AG08395 (cell line): ENCODE measurements at places on chromosomes 6 and 20.

GRCh38 chr20:47782076-47782475 is 3.2 kb downstream of the SULF2 start:
- DNase-seq, result no peak

- DNase-seq, result no peak
Observed at GRCh38 chr6:158722176-158722729, 72.4 kb downstream of the SYTL3 start.

DNA sequence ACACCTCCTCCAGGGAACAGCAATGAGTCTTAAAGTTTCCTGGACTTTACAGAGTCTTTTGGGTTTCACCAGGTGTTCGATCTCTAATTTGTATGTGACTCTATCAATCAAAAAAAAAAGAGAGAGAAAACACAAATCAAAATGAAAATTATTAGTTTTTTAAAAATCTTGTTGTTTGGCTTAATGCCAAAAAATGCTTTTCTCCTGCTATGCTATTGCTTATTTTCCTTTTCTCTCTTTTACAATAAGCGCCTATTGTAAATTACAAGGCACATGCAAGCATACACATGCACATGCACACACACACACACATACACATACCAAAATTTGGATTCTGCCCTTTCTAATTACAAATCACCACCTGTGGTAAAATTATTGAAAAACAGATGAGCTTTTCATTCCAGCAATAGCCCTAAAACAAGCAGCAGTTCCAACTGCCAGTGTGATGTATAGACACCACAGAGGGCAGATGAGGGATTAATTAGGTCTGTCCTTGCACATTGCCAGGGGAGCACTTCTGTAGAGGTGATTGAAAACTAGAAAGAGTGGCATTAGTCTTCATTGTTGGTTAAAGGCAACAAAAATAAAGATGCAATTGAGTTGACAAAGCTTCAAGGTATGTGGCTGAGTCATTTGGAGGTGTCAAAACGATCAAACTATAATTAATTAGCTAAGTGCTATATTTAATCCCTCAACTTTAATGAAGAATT is 631.7 kb downstream of the TFAP2B start:
- no peak for DNase-seq

DNA sequence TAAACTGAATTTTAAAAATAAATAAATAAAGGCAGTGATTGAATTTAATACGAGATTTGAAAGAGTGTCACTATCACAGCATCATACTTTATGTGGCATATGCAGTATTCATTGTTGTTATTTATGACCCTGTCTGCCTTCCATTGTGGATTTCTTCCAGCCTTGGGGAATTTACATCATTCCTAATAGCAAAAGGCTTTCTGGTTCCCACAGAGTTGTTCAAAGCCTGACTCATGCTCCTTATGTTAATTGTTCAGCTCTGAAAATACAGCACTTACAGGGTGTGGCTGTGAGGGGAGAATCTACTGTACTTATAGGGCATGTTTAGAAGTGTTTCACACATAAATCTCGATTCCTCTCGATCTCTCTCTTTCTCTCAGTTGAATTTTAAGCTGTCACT is 54.4 kb downstream of the JAG1 start:
- DNase-seq, result peak; percentile 84

- no peak for DNase-seq
Observed at GRCh38 chr6:148969603-148970061, 222.8 kb downstream of the UST start.

DNA sequence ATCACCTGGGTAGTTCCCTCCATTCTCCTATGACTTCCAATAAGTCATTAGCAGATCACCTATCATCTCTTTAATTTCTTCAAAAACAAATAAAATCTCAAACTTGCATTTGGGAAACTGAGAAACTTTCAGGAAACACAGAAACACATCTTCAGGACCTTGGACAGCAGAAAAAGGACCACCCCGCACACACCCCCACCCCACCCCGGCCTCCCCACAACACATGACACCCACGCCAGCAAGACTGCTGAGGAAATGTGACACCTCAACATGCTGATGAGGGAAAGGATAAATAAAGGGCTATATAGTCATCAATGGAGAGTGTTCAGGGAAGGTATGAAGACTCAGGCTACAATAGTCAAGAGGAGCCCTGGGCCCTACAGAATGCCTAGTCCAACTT is 15.6 kb upstream of the TRIM39 start:
- no peak for DNase-seq

DNA sequence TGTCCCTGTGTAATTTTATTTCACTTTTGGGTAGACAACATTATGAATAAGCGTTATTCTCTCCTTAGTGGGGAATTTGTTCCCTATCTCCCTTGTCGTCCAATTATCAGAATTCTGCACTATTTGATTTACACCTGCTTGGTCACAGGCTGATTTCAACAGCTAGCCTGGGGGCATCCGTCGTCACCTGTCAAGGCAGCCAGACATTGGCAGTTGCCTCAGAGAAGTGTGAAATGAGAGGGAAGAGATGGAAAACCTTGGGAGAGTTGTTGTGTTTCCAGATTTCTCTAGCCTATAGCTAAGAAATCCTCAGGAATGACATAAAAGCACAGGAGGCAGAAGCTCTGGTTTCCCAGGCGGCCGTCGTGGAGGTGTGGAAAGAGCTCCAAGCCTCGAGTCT is 891 bp upstream of the GHRH start:
- DNase-seq, result no peak

- no peak for DNase-seq
Observed at GRCh38 chr20:5741089-5741488, 9.1 kb upstream of the SHLD1 start.

- DNase-seq, result peak; percentile 65
Observed at GRCh38 chr20:38685853-38686473, 38.3 kb upstream of the SLC32A1 start.

DNA sequence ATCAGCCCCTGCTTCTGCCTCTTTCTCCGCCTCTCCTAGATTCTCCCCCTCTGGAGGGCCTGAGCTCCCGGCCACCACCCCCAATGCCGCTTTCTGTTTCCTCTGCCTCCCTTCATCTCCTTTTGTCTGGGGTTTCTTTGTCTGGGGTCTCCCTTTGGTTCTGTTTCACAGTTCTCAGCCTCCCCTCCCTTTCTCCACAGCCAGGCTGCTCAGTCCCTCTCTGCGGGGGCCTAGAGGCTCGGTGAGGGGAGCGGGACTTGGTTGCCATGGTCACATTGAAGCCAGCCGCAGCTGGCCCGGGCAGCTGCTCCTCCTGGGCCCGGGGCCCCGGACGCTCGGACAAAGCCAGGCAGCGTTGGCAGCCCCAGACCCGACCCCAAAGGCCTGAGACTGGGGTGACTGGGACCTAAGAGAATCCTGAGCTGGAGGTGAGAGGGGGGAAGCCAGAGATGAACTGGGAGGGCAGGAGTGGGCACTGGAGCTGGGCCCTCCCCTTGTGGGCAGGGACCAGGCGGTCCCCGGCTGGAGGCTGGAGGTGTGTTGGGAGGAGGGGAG is 3.5 kb upstream of the DDR1 start:
- DNase-seq, result no peak

GRCh38 chr20:42159808-42160207 is 541.6 kb upstream of the CHD6 start:
- DNase-seq, result no peak

DNA sequence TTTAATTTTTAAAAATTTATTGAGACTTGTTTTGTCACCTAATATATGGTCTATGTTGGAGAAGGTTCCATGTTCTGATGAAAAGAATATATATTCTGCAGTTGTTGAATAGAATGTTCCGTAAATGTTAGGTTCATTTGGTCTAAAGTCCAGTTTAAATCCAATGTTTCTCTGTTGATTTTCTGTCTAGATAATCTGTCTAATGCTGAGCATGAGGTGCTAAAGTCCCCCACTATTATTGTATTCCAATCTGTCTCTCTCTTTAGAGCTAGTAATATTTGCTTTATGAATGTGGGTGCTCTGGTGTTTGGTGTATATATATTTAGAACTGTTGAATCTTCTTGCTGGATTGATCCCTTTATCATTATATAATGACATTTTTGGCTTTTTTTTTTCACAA is 15.5 kb downstream of the TRIM15 start:
- no peak for DNase-seq

GRCh38 chr6:105170059-105170458 is 9.8 kb downstream of the POPDC3 start:
- no peak for DNase-seq

GRCh38 chr20:41200446-41201202 is 63.3 kb downstream of the PLCG1 start:
- no peak for DNase-seq

- DNase-seq, result no peak
Observed at GRCh38 chr20:40090236-40090635, 598.8 kb downstream of the MAFB start.

DNA sequence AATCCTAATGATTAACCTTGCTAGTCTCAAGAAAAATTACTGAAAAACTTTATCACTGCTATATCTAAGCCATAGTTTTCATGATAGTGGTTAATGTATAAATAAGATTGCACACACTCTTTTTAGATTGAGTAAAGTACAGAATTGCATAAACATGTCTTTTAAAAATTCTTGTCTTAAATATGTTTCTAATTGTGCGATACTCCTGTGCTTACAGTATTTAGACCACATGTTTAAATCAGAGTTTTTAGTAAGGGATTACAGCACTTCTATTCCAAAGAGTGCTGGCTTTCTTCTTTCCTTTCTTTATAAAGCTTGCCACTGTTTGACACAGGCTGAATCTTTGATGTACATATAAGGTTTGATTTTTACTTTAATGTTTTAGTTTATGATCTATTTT is 36.8 kb upstream of the RGS17 start:
- peak; percentile 3 for DNase-seq

DNA sequence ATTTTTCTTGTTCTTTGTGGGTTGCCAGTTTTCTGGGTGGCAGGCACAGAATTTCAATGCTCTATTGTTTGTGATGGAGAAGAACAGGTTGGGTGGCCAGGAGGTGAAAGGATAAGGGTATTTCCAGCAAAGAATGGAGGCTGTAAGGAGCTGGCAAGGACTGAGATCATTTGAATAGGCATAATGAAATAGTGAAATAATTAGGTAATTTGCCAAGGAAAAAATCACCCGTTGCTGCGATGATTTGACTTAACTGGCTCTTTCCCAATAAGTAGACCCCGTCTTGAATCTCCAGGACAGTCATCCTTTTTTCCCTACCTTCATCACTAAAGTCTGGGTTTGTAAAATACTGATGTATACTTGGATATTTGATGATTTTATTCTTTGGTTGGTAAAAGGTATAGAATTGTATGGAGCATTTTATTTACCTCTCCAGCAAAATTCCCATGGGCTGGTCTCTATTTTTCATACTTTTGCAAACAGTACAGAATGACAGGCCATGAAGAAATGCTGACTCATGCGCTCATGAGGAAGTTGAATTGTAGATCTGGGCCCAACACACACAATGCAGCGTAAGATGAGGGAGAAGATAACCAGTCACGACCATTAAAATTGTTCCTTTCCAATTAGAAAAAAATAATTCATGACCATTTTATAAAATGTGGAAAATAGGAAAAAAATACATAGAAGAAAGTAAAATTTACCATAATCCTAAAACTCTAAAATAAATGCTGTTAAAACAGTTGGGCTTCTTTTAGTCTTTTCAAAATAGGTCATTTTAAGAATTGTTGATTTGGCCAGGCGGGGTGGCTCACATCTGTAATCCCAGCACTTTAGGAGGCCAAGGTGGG is 2.4 kb upstream of the GCNT2 start:
- no peak for DNase-seq
